ENCODE measurements at places on chromosomes 12 and 14. TPM values are rescaled to one million over a fixed set of nuclear protein-coding genes. Genes with fewer than 3 reads are reported as not detected.

DNA sequence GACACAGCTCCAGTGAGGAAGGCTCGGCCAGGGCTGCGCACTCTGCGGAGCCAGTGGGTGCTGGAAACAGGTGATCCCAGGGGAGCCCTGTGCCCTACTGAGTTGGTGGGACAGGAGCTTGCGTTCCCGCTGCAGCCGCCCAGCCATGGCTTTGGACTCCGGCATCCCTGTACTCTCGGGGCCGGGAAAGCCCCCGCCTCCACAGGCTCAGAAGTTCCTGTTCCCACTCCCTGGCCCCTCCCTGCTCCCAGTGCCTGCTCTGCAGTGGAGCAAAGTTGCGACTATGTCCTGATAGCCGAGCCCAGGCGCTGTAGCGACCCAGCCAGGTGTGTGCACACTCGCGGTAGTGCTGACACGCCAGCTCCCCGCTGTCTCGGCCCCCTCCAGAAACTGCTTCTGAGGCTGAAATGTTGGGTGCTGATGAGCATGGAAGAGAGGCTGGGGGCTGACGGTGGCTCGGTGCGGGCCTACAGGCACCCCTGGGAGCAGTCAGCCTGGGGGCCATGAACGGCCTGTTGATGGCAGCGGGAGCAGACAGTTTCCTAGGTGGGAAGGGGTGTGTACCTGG is 344.6 kb upstream of the MGAT4C start:
- DNase-seq: no peak

DNA sequence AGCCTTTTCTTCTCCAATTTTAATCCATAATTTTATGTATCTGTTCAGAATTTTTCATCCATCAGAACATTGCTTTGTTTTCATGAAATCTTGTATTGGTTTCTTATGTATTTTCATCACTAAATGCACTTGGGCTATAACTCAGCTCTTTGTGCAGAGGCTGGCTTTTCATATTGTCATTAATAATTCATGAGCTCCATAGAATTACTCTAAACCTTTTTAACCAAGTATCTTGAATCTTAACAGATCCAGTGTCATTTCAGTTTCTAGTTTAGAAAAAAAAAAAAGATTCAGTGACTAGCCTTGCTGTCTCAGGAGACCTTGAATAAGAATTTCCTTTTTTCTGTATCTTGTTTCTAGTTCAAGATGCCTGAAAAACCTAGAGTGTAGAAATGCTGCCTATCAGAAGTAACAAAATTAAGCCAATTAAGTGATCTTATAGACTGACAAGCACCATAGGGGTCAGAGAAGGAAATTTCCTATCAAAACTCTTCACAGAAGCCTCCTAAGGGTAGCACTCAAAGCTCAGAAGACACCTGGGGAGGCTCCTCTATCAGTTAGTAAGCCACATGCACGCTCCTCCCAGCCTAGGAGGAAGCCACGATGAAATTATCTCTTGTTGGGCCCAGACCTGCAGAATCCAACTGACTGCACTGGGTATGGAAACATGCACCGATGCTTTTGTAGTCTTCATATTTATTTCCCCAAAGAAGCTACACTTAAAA is 163.4 kb downstream of the KICS2 start:
- DNase-seq: no peak

GRCh38 chr14:97271451-97271960 is 474.3 kb downstream of the VRK1 start:
- DNase-seq: no peak

DNA sequence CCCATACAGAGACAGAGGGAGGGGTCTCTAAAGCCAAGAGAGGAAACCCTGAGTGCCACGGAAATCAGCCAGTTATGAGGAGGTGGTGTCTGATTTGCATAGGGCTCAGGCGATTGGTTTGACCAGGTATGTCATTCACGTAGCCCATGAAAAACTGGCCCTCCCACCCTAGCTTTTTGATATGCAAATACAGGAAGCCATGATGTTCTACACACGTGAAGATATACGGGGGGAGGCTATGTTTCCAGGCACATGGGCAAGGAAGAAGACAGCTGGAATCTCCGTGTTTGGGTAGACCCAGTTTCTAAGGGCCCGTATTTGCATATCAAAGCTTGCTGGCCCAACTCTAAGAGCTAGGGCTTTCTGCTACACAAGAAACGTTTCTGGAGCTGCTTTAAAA is 717.8 kb upstream of the SEL1L start:
- no peak for DNase-seq

GRCh38 chr12:116426391-116427136 is 132.6 kb upstream of the MAP1LC3B2 start:
- DNase-seq: peak; percentile 99

GRCh38 chr12:120412421-120412820 is 25.5 kb upstream of the COX6A1 start:
- DNase-seq: no peak

DNA sequence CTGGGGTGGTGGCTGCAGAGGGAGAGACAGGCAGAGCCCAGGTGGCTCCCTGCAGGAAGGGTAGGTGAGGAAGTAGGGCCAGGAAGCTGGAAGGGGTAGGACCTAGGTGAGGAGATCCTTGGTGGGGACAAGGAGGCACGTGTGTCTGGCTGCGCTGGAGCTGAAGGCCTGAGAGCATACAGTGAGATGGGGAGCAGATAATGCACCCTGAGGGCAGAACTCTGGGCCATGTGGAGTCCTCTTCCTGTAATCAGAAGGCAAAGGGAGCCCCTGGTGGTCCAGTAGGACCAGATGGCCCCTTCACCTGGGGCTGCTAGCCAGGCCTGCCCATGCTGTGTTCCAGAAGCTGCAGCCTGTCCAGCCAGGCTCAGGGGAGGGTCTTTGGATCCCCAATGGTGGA is 15.3 kb upstream of the KRT80 start:
- DNase-seq: no peak

GRCh38 chr12:25995906-25996305 is 37.4 kb downstream of the RASSF8 start:
- no peak for DNase-seq

DNA sequence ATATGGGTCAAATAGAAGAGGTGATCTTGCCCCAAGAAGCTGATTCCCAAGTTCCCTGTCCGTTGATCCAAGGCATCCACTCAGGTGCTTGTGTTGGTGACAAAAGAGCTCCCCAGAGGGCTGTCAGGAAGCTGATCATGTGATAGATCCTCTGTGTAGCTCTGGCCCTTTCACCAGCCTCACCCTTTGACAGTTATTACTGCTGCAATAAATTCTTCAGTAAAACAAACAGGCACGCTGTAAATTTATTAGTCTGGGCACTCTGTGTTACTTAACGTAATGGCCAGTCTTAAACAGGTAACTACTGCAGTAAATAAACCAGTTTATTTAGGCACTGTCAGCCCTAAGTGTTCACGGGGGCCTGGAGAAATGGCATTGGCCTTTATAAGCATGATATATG is 473.9 kb downstream of the BCL11B start:
- no peak for DNase-seq

DNA sequence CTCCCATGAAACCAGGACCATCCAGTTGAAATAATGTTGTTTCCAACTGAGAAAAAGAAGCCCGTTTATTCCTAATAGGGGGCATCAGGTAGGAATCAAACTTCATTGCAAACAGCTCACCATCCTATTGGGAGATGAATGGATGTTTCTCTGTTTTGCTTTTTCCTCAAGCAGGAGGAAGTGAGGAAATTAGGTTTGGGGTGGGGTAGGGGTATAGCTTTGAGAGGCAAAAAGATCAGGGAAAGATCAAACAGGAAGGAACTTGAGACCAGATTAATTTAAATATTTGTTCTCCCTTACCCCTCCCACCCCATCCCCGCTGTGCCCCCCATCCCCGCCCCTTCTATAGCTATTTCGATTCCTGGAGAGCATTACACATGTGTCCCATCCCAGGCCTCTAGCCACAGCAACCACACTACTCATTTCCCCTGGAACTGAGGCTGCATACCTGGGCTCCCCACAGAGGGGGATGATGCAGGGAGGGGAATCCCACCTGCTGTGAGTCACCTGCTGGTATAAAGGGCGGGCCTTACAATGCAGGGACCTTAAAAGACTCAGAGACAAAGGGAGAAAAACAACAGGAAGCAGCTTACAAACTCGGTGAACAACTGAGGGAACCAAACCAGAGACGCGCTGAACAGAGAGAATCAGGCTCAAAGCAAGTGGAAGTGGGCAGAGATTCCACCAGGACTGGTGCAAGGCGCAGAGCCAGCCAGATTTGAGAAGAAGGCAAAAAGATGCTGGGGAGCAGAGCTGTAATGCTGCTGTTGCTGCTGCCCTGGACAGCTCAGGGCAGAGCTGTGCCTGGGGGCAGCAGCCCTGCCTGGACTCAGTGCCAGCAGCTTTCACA is at the start of gene IL23A:
Gene IL23A, plus strand, starts transcription at position 577 of the 850 bp plus-strand sequence. Its CDS starts 161 bp downstream, at position 738.
- peak; percentile 88 for DNase-seq

DNA sequence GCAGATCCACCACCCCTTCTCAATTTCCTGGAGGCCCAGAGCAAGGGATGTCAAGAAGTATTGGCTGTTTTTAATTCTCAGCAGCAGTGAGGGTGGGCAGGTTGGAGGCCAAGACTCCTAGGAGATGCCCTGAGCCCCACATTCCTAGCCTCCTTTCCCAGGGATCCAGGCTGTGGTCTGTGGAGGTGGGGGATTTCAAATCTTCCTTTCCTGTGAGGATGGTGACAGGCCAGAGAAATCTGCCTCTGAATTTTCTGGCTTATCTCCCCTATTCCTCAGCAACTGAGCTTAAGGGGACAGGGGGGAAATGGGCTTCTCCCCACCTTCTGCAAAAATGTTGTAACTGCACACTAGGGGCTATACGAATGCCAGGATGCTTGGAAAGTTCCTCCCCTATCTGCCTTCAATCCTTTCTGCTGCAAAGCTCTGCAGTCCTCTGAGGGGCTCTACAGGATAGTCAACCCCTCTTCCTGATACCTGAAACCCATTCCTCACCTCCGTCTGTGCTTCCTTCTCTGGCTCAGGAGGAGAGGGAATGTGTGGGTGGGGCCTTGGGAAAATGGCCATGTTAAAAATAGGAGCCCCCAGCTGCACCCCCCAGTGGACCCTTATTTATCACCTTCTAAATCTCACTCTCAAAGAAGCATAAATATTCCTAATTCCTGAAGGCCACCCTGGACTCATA is 6.6 kb downstream of the GPR84 start:
- DNase-seq: no peak

DNA sequence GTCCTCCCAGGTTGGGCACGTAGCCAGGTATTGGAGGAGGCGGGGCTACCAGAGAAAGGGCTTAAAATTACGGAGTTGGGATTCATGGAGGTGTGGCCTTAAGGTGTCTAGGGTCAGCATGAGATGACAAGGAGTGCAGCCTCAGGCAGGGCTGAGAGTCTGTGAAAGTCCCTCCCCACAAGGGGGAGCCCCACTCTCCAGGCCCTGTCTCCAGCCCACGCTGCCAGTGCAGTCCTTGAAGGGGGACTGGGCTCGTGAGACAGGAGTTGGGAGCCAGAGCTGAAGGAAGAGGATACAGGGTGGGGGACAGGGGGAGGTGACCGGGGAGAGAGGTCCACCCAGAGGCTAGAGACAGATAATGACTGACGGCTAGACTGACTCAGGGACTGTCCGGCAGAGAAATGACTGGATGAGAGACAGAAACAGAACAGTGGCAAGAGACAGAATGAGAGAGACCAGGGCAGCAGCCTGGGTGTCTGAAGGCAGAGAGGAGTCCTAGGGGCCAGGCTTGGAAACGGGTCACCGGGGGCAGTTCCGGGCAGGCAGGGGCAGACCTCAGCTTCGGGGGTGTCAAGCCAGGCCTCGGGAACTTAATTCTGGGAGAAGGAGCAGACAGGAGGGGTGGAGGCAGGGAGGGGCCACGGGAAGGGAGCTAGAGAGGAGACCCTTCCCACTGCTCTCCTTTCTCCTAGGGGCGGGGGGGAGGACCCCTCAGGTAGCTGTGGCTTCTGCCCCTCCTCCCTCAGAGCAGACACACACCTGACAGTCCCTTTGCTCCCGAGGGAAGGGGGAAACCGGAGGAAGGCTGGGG is 970 bp downstream of the CDH24 start:
- DNase-seq: peak; percentile 80

- DNase-seq: no peak
Observed at GRCh38 chr12:39440781-39441180, 2.1 kb downstream of the KIF21A start.

- DNase-seq: peak; percentile 19
Observed at GRCh38 chr12:41402801-41403200, 214.7 kb downstream of the PDZRN4 start.

SERPINA3 gene
- not detected for total RNA-seq

RNASE3 gene
- not detected for total RNA-seq
